NCI-H1105 treated with DMSO at 0.1 percent for 48 hours (cell line): ENCODE measurements at places on chromosomes 3 and 15.

- no peak for DNase-seq
Measured at GRCh38 chr3:194476784-194477183, 10.0 kb downstream of the ATP13A3 start.

DNA sequence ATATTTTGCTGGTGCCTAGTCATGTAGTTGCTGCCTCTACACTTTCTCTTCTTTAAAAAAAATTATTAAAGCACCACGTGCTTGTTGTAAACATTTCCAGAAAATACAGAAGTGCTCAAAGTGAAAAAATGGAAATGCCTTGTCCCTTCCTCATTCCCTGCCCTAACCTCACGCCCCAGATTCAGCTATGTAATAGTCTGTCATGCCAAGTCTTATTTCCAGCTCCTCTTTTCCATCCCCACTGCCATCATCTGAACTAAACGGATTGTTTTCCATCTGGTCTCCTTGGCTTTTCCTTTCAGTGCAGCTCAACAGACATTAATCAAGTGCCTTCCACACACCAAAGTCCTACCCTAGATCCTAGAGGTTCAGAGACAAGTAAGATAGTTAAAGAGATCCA, 15.5 kb downstream of the ZNF774 start:
- no peak for DNase-seq

- no peak for DNase-seq
Measured at GRCh38 chr15:29864501-29864900, 42.2 kb upstream of the TJP1 start.

DNA sequence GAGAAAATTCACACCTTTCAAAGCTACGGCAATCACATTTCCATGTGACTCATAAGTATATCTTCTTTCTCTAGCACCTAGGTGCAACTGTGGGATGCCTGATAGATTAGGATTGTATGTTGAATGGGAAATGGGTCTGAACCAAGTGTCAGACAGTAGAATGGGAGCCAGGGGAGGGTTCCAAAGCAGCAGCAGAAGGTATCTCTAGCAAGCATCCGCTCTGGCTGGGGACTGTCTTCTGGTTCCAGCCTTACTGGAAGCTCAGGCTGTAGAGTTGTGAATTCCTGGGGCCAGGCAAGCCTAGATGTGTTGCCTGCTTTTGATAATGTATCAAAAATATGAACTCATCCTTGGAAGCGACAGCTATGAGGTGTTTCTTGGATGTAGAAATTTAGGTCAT, 2.1 kb upstream of the CHL1 start:
- no peak for DNase-seq

DNA sequence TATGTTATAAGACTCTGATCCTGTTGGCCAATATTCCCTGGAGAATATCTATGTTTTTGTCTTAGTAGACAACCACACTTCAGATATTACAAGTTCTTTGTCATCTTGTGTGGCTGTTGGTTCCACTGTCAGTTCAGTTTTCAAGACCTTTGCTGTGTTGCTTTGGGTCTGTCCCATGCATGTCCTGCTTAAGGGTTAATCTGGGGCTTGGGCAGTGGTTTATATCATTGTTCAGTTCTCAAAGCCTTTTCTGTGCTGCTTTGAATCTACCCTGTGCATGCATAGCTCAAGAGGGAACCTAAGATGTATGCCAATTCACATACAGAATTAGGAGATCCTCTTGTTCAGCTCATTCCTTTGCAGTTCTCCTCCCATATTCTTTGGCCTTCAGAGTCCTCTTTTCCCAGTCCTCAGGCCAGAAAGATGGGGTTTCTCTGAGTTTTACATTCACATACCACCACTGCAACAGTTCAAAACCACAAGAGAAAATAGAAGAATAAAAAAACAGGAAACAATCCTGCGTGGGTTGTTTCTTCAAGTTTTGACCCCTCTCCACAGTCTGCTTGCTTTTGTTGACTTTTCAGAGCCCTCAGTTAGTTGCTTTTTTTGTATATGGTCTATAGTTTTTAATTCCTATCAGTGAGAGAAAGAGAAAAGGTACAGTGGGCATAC, 21.6 kb downstream of the BUB1B start:
- DNase-seq = no peak
